ENCODE measurements at places on chromosomes 2 and 18.

GRCh38 chr18:6521803-6522418, 107.2 kb upstream of the L3MBTL4 start:
- DNase-seq: no peak

DNA sequence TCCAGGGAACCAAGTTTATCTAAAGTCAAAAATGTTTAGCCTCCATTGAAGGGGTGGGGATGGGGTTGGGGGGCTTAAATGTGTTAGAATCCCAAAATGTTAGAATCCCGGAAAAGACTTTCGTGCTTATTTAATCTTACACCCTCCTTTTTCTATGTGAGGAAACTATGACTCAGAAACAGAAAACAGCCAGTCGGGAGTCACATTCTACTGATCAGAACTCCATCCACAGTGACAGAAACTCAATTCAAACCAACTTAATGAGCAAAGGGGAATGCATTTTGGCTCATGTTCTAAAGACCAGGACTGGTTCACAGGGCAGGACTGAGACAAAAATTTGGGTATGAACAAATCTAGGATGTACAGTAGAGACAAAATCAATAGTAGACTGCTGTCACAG, 31.9 kb upstream of the AFTPH start:
- DNase-seq: no peak

DNA sequence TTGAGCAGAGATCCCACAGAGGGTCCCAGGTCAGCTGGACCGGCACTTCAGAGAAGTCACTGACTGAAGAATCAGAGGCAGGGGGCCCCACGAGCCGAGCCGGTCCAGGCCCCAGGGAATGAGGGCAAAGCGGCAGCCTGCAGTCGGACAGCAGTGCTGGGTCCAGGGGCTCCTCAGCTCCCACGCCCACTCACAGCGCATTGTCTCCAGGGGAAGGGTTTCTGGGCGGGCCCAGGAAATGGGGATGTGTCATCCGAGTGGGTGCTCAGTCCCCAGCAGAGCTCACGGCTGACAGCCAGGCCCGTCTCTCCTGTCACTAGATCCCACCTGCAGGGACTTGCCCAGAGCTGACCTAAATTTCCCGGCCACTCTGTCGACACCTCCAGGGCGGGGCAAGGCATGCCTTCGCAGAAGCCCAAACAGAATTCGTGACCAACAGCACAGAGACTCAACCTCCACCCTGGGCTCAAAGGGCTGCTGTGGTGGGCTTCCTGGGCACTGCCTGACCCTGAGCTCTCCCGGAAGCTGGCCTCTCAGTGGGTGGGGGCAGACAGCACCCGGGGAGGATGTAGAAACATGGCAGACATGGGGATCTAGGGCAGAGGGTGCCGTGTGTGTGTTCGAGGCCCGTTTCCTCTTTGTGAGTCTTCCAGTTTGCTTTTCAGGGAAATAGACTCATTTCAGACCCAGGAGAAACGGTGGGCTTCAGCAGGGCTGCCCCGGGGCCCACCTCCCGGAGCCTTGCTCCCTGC, 42.1 kb upstream of the TAF1B start:
- DNase-seq: peak; percentile 78

DNA sequence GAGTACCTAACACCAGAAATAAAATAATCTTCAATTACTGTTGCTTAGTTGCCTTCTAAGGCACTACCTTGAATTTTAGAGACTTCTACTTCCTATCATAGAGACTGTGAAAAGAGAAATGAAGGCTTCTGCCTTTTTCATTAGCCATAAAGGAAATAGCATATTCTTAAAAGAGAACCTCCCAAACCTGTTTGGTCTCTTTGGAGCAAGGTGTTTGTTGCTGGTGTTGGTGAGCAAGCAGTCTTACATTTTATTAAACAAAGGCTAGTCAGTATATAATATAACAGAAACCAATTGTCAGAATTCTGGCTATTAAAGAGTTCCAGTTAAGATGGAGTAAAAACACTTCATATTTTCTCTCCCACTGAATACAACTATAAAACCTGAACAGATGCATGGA, 116.4 kb downstream of the TAF4B start:
- no peak for DNase-seq

DNA sequence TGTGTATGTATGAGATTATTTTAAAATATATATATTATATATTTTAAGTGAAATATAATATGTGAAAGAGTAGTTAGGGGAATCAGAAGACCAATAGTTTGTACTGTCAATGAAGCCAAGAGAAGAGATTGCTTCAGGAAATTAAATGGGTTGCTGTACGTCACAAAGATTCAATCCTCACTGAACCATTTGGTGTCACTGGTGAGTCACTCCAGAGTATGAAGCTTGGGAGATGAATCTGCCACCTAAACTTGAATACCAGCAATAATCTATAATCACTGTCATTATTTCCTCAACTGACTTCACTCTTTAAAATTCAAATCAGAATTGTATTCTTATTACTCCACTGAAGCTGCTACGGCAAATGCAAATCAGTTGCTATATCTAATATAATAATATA, 41.9 kb upstream of the SCN9A start:
- DNase-seq: no peak

DNA sequence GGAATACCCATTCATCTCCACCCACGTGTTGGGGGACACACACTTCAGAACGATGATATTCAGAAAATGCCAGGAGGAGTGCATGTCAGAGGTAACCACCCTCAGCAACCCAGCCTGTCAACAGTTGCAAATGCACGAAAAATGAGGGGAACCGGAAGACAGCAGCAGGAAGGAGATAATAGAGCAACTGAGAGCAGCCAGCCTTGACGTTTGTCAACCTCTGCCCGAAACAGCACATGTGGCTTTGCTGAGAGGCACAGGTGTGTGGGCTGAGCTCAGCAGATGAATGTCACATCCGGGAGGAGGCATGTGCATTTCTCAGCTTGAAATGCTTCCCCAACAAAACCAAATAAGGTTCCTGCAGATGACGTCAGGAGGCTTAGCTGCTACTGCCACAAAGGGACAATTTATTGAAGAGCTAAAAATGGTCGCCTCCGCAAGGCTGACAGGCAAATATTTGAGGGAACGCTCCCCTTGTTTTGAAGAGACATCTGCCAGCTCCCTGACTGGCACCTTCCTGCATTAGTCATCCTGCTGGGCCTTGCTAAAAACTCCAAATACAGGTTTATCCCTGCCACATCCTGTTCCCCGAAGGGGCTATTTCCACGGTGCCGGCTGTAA, 419.0 kb downstream of the NBAS start:
- no peak for DNase-seq

GRCh38 chr2:182345384-182345783, 81.5 kb downstream of the PDE1A start:
- DNase-seq: no peak

DNA sequence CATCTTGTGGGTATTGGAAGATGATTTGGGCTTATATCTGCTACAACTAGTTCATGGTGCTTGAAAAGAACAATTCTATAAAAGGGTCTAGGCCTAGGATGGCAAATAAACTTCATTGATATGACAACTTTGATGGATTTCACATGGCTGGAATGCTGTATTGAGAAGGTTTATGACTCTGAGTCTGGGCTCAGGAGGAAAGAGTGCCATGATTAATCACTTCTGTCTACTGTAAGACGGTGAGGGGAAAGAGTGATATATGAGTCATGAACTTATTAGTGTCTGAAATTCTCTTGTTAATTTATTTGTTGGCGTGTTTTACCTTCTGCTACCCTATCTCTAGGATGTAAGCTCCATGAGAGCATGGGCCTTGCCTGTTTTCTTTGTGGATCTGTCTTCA, 17.0 kb upstream of the ADCYAP1 start:
- DNase-seq: no peak

- DNase-seq: no peak
Measured at GRCh38 chr2:109038992-109039391, 50.0 kb upstream of the EDAR start.

DNA sequence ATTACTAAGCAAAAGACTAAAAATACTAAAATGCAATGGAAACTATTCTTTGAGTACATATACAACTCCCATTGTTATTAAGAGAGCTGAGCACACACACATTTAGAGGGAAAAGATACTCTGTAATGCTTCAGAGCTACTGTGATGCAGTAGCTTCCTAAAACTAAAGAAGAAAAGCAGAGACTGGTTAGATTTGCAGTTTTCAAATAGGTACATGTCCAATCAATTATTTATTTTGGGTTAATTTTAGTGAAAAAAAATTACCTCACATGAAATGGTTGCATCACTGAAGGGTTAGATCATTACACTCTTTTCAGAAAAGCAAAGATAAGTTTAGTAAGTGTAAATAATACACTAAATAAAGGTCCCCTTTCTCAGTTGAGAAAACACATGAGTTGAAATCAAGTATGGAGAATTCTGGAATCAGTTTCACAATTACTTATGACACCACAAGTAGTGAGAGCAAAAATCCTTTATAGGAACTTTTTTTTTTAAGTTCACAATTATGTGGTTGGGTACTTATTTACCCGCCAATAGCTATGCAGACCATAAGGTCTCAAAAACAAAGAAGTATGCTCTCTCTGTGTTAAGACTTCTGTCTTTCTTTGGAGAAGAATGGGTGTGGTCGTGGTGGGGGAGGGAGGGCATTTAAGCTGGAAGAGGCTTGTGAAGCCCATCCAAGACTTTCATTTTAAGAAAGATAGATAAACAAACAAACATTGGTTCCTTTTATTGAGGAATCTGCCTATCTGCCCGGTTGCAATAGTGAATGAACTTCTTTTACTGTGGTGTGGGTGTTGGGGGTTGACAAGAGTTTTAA, 25.3 kb upstream of the SERTAD2 start:
- no peak for DNase-seq

- DNase-seq: no peak
Measured at GRCh38 chr2:3175568-3175955, 202.1 kb downstream of the EIPR1 start.

DNA sequence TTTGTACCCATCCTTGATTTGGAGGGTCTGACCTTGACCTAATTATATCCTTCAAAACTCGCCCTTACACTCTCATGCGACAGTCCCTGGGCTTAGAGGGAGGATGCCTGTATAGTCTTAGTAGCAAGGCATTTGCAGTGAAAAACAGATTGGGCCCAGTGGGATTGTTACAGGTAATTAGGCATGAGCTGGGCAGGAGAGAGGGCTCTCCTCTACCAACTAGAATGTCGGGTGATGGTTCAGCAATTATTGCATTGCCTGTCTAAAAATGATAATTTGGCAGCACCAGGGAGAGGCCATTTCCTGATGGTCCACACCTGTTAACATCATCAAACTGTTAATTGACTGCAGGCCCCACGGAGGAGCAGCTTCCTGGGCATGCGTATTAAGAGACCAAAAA, 32.4 kb downstream of the COMMD1 start:
- no peak for DNase-seq

DNA sequence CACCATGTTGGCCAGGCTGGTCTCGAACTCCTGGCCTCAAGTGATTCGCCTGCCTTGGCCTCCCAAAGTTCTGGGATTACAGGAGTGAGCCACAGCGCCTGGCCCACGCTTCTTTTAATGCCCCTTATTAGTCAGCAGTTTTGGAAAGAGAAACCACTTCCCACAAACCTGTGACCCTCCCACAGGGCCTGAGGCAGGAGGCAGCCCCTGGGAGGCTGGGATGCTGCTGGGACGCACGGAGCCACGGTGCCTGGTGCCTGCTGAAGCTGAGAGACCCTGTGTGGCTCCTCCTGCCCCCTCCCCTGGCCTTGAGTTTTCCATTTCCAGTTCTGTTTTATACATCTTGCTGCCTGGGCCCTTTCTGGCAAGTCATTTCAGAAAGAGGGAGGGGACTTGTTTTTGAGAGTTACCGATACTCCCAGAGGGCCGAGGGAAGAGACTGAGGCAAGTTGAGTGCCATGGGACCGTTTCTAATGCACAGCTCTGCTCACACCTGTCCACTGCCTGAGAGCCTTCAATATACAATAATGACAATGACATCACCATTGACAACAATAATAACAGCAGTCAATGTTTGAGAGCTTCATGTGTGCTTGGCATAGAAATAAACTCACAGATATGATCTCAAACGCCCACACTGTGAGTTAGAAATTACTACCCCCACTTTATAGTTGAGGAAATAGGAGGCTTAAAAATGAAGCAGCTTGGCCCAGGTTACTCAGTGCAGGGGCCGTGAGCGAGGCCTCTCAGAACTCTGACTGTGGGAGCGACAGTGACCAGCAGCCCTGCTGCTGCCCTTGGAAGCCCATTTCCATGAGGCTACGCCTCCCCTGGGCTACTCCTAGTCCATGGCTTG, 78.1 kb upstream of the YWHAQ start:
- no peak for DNase-seq

DNA sequence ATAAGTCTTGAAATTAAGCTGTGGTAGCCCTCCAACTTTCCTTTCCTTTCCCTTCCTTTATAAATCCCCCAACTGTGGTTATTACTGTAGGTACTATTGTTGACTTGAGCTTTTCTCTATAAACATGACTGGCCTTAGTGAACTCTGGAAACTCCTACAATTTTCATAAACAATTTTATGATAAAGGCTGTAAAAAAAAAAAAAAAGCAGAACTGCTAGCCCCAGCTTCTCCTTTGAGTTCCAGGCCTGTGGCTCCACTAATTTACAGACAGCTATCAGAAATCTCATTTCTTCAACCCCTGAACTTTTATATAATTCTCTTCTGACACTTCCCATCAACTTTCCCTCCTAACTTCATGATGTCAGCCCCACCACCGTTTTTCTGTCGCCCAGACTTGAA, 174.3 kb downstream of the IKZF2 start:
- no peak for DNase-seq
